ENCODE measurements at places on chromosomes 3 and 15.

DNA sequence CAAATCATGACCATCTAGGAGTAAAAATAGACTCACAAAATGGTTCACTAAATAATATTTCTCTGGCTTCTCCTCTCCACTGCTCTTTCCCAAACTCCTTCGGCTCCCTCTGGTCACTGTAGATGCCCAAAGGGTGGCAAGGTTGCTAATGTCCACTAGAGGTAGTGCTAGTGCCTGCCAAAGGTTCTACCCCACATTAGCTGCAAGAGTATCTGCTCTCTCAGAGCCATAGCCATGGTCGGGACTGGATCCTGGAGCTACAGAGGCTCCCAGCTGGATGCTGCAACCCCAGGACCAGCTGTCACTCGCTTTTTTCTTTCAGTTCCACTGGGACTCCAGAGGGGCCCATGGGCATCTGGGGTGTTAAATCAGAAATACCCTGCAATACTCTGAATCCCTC is 8.5 kb downstream of the HTR3D start:
- DNase-seq = peak; percentile 71

GRCh38 chr3:16467393-16467792 is 46.1 kb downstream of the RFTN1 start:
- no peak for DNase-seq

DNA sequence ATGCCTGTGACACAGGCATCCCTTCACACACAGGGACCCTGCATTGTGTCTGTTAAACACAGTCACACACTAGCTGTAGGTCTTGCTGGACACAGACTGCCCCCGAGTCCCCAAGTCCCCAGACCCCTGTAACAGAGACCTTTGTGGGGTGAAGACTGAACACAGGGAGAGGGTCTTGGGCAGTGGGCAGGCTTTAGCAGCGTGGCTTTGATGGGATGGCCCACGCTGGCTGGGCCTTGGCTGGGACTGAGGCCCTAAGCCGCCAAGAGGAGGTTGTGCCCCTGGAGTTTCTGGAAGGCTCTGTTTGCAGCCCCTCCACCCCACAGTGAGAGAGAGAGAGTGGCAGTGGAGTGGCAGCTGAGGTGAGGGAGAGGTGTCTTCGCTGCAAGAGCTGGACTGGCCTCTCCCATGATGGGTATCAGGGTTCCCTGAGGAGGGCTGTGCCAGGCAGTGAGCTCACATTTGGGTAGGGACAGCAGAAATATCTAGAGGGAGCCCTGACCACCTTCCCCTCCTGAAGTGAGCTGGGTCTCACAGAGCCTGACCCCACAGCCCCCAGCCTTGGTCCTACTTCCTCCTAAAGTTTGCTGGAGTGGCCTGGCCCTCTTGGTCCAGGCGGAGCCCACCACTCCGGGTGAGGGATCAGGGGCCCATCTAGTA is 635 bp upstream of the VILL start:
- DNase-seq = no peak

GRCh38 chr3:37610529-37610928 is 251.2 kb upstream of the CTDSPL start:
- DNase-seq = no peak

DNA sequence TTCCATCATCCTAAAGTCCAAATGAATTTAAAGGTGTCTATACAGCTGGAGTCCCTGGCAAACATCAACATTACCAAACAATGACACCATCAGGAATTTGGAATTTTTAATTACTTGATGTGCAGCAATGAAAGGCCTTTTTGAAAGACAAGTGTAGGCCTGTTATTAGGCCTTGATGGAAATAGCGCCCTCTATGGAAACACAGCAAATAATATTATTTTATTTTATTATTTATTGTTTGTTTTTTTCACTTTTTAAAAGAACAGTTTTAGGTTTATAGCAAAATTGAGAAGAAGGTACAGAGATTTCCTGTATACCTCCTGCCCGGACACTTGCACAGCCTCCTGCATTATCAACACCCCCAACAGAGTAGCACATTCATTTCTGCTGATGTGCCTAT is 18.1 kb upstream of the OR5AC2 start:
- no peak for DNase-seq

GRCh38 chr3:38653685-38654537 is 4.4 kb upstream of the SCN5A start:
- DNase-seq = no peak

- peak; percentile 75 for DNase-seq
Observed at GRCh38 chr15:90031231-90031791, 30.2 kb downstream of the ZNF710 start.

GRCh38 chr15:64162869-64163658 is at the start of gene PPIB:
PPIB (minus strand) TSS chr15:64163022; CDS start chr15:64162986, 36 bp downstream.
- peak; percentile 99 for DNase-seq

DNA sequence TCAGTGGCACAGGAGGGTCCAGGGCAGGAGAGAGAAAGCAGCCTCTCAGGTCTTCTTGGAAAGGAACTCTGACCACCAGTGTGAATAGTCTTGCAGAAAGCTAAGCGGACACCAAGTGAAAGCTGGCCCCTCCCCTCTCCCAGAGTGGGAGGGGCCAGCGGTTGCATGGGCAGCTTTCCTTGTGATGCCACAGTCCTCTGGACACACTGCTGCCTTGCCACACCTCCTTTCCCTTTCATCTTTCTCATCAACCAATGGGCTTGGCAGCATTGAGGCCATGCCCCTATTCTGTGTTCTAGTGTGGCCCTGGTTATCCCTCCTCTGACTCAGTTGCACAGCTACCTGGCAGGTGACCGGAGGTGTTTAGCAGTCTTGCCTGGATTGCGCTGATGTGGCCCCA is 49.7 kb upstream of the GOLGA6B start:
- no peak for DNase-seq

DNA sequence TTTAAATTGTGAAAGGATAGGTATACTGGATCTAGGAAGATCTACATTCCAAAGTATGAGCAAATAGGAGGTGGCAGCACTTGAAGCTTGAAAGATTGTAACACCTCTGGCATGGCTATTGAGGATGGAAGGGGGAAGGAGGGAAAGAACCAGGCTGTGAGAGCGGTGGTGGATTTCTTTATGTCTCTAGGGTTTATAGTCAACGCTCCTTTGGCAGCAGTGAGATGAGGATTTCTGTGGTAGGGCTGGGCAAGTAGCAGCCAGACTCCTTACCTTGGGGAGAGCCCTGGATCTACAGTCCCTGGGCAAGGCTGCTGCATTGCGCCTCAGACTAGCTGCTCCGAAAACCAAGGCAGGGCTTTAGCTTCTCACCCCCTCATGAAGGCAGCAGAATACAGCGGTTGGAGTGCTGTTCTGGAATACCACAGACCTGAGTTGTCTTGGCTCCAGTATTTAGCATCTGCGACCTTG is 53.2 kb downstream of the MEF2A start:
- no peak for DNase-seq

DNA sequence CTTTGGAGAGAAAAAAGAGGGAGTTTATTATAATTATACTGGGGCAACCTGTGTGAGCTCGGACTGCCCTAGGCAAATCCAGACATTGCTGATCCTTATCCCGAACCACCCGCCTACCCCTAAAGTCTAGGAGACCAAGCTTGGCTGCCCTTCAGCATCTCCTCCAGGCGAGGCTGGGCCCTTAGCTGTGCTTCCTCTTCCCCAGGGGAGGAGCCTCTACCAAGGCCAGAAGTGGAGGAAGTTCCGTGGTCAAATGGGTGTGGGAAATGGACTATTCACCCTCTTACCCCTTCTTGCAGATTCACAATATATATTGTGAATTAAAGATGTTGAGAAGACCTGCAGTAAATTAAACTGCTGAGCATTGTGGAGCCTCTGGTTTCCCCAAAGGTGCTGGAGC is 158.3 kb upstream of the HES1 start:
- DNase-seq = no peak

GRCh38 chr15:33057845-33058244 is 136.7 kb downstream of the FMN1 start:
- no peak for DNase-seq

DNA sequence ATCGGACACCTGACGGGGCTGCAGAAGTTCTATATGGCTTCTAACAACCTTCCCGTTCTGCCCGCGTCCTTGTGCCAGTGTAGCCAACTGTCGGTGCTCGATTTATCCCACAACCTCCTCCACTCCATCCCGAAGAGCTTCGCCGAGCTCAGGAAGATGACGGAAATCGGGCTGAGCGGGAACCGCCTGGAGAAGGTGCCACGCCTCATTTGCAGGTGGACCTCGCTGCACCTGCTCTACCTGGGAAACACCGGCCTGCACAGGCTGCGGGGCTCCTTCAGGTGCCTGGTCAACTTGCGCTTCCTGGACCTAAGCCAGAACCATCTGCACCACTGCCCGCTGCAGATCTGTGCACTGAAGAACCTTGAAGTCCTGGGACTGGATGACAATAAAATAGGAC is 9.8 kb upstream of the LRRC34 start:
- peak; percentile 78 for DNase-seq

DNA sequence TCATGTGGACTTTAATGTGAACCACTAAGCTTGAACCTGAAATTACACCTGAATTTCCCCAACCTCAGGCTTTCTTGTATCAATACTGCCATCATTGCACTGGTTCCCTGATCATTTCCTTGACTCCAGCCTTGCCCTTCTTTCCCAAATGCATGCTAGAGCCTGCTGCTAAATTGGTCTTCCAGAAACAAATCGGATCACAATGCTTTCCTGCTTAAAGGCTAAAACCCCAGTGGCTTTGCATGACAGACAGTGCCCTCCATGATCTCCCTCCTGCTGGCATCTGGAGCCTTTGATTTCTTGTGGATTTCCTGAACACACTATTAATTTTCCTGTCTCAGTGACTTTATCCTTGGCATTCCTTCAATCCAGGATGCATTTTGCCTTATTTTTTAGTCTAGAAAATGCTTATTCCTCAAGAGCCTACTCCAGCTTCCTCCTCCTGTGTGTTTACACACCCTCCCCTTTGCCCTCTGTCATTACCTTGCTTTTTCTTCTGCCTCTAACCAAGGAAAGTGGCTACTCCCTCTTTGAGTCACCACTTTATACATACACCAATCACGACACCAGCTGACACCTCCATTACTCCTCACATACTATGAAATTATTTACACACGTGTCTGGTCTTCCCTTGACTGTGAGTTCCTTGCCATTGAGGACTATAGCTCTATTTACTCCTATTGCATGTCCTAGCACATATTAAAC is 214.6 kb downstream of the KCNAB1 start:
- no peak for DNase-seq

DNA sequence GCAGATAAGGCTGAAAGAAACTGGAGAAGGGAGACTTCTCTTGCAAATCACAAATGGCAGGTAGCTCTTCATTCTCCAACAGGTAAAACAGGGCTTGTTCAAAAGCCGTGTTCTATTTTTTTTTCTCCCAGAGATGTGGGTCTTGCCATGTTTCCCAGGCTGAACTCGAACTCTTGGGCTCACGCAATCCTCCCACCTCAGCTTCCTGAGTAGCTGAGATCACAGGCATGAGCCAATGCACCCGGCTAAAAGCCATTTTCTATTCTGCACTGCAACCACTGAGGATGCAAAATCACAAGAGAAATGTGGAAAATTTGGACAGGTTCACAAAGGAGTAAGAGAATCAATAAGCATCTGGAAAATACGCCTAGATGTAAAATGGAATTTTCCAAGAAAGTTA is 19.5 kb downstream of the EIF4E3 start:
- no peak for DNase-seq

- DNase-seq = no peak
Observed at GRCh38 chr15:62828364-62828763, 214.2 kb upstream of the TPM1 start.

- DNase-seq = no peak
Observed at GRCh38 chr15:70044168-70044567, 53.5 kb downstream of the TLE3 start.

DNA sequence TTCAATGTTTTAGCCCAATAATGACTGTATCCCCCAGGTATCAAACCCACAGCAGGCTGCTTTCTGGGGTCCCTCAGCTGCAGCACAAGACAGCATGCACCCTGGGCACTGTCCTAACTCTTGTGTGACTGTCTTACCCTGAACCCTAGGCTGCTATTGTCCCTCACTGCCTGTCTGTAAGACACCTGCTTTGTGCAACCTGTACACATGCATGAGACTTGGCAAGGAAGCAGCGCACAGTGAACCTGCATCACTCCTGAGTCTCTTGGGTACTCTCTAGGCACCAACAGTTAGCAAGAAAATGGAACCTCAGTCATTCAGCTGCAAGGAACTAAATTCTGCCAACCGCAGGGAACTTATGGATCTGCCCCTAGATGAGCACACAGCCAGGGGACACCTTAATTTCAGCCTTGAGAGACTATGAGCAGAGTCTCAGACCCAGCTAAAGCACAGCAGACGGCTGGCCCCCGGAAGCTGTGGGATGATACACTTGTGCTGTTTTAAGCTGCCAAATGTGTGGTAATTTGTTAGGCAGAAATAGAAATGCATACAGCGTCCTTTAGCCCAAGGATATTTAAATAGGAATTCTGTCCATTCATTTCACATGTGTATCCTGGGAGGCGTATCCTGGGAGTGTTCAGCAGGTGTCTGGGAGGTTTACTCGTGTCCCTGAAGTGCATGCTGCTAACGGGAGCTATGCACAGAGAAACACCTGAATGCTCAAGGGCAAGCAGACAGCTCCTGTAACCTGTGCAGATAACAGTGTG is 223.8 kb downstream of the KLF13 start:
- DNase-seq = peak; percentile 13

DNA sequence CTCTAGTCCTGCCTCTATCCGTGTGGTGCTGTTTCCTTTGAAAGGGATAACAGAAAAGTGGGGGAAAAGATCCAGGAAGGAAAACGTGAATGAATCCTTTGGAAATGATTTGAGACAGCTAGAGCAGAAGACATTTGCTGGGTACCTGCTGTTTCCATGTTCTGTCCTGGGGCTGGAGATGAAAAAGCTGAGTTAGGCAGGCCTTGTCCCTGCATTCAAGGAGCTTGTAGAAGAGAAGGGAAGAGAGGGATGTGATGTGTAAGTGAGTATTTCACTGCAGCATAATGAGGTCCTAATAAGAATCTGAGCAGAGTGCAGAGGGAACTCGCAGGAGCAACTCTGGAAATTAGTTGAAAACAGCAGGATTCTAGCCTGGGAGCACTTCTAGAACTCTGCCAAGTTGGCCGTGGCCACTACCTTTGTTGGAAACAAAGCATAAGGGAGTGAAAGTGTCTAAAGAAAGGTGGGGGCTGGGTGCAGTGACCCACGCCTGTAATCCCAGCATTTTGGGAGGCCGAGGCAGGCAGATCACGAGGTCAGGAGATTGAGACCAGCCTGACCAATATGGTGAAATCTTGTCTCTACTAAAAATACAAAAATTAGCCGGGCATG is 13.8 kb upstream of the SEMA4B start:
- DNase-seq = no peak

DNA sequence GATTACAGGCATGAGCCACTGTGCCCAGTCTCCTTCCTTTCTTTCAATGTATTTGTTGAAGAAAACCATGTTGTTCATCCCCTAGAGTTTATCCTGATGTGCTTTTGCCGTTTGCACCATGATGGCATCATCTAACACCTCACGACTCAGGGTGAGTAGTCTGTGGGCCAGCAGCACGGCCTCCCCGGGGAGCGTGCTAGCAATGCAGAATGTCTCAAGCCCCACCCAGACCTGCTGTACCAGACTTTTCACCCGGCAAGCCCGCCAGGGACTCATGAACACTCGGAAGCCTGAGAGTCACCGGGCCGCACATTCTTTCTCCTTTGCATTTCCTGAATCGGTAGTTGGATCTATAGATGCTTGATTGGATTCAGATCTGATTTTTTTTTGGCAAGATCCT is 64.6 kb downstream of the RPN1 start:
- DNase-seq = no peak

GRCh38 chr3:186540835-186541226 is 3.3 kb downstream of the CRYGS start:
- DNase-seq = no peak

GRCh38 chr3:55160241-55160983 is 232.6 kb upstream of the LRTM1 start:
- DNase-seq = no peak
